NCI-H2227 treated with DMSO at 0.1 percent for 48 hours (cell line): ENCODE measurements at places on chromosomes 2 and 18.
A peak's percentile ranks its signal among the peaks of the same experiment; 100 is the strongest.

DNA sequence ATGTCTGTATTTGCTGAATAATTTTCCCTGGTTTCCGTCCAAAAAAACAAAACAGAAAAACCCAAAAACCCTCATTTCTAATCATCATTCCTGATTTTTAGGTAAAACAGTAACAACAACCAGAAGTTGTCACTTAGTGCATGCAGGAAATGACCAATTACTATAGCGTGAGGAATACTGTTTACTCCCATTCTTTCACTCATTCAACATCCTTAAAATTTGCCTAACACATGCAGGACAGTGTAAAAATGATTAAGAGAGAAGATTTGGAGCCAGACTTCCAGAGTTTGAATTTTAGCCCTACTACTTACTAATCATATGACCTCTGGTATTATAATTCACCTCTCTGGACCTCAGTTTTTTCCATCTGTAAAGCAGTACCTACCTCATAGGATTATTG, 83.1 kb downstream of the FIGN start:
- no peak for DNase-seq

DNA sequence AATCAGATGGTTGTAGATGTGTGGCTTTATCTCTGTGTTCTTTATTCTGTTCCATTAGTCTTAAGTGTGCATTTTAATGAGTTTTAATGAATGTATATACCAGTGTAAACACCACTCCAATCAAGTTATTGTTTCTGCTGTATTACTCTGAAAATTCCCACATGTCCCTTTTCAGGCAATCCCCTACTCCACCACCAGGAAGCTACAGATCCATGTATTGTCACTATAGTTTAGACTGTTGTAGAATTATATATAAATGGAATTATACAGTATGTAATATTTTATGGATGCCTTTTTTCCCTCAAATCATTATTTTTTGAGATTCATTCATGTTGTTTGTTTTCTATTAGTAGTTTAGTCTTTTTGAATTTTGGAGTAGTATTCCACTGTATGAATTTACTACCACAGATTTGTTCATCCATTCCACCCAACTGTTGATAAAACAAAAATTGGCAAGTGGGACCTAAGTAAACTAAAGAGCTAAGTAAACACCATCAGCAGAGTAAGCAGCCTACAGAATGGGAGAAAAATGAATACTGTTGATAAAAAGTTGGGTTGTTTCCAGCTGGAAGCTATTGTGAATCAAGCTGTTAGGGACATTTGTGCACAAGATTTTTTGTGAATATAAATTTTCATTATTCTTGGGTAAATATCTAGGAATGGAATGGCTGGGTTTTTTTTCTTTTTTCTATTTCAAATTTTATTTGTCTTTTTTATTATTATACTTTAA, 262.0 kb downstream of the CAMKMT start:
- no peak for DNase-seq

DNA sequence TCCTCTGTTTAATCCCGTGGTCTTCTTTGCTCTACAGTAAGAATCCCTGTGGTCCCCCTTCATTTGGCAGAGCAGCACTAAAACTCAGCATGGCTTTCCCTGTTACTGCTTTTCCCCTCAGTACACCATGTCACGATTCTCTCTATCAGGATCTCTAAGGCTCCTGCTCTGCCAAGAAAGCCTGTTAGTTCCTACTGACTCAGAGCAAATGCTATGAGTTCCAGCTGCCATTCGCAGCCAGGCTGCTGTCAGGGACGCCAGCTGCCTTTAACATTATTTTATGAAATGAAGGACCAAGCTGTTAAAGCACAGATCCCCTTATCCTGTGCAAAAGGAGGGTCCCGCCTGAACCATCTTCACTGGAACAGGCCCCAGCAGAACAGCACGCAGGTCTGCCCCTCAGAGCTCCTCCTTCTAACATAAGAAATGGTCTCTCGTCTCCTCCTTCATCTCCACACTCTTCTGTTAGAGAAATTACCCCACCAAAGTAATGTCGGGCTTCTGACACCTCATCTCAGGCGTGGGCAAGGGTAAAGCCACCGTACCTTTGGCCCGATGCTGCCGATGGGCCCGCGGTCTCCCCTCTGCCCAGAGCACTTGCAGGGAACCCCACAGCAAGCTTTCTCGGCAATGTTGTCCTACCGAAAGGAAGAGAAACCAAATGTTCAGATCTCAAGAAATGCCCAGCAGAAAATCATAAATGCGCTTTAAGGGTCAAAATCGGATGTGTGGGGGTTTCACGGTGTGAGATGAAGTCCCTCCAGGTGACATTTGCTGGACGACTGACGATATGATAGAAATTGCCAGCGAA, 52.6 kb downstream of the COL6A3 start:
- DNase-seq: no peak

- no peak for DNase-seq
Observed at GRCh38 chr2:197809064-197809463, 4.7 kb downstream of the PLCL1 start.

- no peak for DNase-seq
Observed at GRCh38 chr2:28349546-28350165, 43.0 kb upstream of the FOSL2 start.

- DNase-seq: peak; percentile 72
Observed at GRCh38 chr2:202178346-202178958, 59.9 kb downstream of the SUMO1 start.

GRCh38 chr2:195601361-195601760, 55.7 kb upstream of the SLC39A10 start:
- DNase-seq: no peak

DNA sequence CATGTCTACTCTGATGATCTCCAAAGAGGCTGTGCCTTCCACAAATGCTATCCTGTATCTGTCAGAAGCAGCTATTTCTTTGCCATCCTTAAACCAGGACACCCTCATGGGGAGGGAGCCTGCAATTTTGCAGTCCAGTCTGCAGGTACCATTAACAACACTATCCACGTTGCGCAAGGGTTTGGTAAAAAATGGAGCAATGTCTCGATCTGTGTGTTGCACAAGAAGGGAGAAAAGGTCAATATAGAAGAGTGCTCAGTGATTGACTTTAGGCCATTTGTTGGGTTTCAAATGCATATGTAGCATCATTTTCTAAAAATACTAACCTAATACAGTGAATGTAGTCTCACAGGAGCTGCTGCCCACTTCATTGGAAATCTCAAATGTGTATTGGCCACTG, 74.3 kb downstream of the TTN start:
- no peak for DNase-seq

- no peak for DNase-seq
Observed at GRCh38 chr2:194323740-194324139, 1333.3 kb upstream of the SLC39A10 start.

DNA sequence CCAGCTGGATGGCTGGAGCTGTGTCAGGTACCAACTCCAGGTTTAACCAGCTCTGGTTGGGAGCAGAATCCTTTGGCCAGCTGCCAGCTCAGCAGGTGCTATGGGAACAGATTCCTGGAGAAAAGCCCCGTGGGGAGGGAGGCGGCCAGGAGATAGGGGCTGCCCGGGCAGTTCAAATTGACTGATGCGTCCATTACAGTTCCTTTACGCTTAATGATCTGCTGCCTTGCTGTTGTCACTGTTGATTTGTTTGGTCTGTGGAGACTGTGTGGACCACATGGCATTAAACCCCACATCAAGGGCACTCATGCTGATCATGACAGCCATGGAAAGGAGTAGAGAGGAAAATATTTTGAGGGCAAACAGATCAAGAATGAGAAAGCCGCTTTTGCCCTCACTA, 200.0 kb downstream of the TSN start:
- DNase-seq: peak; percentile 16

DNA sequence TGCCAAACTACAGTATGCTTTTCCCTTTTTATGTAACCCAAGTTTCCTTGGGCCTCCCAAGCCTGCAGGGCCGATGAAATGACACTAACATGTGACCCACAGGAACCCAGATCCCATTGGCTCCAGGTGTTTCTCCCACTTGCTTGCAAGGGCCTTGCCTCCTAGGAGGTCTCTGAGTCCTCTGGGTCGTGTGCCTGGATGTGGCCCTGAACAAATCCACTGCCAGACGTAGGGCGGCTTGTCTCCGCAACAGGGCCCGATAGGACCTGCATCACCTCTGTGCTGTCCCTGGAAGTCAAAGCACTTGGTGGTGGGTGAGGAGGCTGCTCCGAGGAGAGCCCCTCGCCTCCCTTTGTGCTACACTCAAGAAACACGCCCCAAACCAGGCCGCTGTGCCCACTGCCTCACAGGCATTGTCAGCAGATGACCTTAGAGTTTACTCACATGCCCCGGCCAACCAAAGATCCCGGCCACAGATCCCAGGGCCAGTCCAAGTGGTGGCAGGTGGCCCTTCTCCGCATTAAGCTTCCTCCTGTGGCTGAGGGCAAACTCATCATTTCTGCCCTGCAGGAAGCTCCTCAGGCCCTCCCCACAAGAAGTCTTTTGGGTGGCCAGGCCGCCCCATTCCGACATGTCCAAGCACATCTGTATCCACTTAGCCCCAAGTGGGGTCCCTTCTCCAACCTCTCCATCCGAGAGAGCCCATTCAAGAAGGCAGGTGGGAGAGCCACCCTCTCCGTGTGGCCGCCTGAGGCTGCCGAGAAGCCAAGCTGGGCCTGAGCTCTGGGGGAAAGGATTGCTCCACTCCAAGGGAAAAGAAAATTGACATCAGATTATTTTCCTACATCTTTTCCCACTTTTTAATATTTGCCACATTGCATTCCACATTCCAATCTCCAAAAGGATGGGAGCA, 76.7 kb downstream of the GFPT1 start:
- no peak for DNase-seq

DNA sequence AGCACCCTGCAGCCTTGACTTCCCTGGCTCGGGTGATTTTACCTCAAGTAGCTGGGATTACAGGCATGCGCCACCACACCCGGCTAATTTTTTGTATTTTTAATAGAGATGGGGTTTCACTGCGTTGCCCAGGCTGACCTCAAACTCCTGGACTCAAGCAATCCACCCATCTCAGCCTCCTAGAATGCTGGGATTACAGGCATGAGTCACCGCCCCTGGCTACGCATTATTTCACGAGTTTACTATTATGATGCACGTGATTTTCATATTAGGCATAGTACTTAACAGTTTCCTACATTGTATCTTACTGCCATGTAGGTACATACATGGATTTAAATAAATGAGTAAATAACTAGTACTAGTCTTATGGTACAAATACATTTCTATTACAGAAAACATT, 4.4 kb downstream of the DYNC2LI1 start:
- DNase-seq: no peak

DNA sequence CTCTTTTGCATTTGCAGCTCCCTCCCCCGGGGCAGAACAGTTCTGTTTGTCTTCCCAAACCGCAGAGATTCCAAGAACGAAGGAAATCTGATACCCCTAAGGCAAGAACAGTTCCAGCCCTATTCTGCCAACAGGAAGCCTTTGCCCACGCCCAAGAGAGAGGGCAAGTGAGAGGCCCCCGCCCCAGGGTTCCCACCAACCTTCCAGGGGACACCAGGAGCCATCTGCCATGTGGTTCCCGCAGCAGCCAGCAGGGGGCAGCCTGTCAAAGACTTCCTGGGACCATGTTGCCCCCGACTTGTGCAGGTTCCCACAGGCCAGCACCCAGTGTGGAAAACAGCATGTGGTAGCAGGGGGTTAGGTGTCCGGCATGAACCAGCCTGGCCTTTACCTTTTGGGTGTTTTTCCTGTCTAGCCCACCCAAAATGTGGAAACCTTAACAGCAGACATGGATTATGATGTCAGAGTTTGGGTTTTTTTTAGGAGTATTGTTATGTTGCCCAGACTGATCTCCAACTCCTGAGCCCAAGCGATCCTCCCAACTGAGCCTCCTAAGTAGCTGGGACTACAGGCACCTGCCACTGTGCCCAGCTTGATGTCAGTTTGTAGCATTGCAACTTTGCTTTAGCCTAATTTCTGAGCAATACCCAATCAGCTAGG, 21.7 kb upstream of the EFHD1 start:
- DNase-seq: no peak

DNA sequence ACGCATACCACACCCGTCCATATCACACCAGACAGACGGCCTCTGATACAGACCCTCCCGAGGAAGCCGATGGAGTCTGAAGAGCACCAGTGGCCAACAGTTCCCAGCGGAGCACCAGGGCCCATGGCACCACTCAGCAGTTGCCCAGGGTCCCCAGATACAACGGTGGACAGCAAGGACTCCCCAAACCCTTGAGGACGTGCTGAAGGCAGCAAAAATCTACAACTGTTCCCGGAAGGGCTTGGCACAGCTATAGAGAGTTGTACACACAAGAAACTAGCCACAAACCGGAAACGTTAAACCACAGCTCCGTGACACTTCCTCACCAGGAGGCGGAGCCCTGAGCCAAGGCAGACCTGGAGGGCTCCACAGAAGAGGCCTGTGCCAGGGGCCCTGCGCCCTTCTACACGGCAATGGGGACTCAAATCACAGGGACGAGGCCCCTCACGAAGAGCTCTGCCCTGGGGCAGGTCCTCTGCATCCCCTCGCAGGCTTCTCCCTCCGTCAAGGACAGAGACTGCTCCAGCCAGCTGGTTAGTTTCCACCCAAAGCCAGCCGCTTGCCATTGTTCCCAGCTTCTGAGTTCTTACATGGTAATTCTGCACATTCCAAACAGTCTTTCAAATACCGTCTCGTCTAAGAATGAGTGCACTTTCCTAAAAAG, 133.4 kb downstream of the HDAC4 start:
- no peak for DNase-seq

GRCh38 chr2:26989156-26989555, 18.7 kb downstream of the MAPRE3 start:
- no peak for DNase-seq

GRCh38 chr18:52200406-52200805, 139.6 kb upstream of the DCC start:
- DNase-seq: no peak

GRCh38 chr2:9188823-9189222, 17.8 kb upstream of the ASAP2 start:
- DNase-seq: no peak

- DNase-seq: no peak
Observed at GRCh38 chr2:231688719-231689118, 19.6 kb upstream of the PTMA start.

- DNase-seq: peak; percentile 54
Observed at GRCh38 chr2:70789304-70790135, 923 bp downstream of the FIGLA start.

- no peak for DNase-seq
Observed at GRCh38 chr18:46080156-46080555, 8.1 kb upstream of the PSTPIP2 start.

- DNase-seq: no peak
Observed at GRCh38 chr2:88599527-88599926, 27.7 kb downstream of the EIF2AK3 start.

DNA sequence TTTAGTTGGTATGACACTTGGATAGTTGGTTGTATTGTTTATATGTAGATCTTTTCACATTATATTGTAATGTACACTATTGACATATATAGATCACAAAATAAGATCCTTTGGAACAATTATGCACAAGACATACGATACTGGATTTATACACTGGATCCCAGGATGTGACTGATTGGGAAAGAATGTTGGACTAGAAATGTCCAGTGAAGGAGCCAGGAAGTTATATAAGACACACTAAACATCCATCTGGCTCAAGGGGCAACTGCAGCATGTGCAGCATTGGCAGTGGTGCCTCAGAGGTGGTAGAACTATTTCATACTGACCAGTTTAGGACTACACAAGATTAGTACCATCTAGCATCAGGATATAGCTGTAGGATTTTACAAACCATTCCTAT, 104.9 kb downstream of the TRABD2A start:
- no peak for DNase-seq
